Aorta (tissue), 5 donors: ENCODE measurements at places on chromosomes 3 and 15.

DNA sequence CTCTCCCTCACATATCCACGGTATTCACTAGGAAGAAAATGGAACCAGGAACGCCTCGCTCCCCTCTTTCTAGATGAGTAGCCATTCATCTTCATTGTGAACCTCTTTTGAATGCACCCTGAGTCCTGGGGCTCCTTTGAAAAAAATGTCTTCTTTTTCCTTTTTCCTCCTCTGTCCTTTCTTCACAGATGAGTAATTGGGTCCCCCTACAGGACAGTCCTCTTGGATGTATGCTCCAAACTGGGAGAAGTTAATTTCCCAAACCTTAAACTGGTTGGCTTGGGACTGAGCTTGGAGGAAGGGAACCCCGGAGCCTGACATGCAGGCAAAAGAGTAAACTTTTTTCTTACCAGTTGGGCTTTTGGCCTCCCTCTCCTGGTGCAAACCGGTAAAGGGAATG, 108.8 kb downstream of the DPH6 start:
- no peak for DNase-seq

DNA sequence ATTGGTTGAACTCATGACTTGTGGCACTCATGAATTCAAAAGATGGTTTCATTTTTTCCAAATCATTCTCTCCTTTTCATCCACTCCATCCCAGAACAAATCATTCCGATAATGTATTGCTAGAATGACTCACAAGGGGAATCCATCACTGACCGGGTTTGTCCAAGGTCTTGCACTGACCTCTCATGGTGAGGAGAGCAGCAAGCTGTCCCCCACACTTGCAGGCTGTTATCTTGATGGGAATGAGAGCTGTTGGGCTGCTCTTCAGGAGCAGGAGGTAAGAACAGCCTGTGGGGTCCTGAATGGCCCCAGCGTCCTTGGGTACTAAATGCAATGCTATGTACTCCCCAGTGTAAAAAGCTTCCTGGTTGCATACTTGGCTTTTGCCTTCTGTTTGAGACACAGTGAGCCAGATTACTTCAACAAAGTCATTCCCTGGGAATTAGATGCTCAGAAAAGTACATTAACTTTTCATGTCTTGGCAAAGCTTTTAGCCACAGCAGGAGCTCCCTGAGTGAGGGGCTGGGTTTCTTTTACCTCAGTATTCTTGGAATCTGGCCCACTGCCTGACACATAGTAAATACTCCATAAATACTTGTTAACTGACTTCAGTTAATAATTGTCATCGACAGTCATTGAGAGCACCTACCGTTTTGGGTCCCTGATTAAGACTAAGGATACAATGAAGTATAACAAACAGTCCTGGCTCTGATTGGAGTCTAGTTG, 24.1 kb downstream of the CCNL1 start:
- DNase-seq = no peak

GRCh38 chr3:46865031-46865507, 1.8 kb upstream of the MYL3 start:
- DNase-seq = peak; percentile 69

GRCh38 chr3:195180490-195181112, 90.4 kb downstream of the XXYLT1 start:
- no peak for DNase-seq

DNA sequence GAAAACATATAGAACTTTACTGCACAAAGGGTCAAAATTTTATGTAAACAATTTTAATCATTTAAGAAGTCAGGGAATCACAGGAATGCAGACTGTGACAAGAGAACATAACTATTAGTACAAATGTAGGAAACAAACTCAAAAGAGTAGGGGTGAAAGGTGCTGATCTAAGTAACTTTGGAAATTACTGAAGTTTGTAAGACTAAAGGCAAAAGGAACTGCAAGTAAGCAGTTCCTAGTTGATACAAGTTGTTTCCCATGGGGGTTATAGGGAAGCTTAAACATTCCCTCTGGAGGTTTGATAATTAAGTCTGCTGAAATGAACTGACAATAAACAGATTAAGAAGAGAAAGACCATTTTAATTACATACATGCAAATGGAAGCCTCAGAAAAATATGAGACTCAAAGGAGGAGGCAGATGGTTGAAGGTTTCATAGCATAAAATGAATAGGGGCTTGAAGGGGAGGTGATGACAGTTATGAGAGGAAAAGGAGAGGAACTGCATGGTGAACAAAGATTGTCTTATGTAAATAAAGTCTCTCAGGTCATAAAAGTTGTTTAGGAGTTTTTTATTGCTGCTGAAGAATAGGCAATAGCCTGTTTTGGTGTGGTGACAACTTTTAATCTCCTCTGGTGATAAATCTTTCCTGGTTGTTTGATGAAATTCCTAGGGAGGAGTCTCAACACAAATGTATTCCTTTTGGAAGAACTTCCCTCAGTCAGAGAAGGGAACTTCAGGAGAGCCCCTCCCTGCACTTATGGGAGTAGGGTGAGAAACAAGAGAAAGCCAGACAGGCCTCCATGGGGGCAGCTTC, 17.1 kb downstream of the SETMAR start:
- no peak for DNase-seq

DNA sequence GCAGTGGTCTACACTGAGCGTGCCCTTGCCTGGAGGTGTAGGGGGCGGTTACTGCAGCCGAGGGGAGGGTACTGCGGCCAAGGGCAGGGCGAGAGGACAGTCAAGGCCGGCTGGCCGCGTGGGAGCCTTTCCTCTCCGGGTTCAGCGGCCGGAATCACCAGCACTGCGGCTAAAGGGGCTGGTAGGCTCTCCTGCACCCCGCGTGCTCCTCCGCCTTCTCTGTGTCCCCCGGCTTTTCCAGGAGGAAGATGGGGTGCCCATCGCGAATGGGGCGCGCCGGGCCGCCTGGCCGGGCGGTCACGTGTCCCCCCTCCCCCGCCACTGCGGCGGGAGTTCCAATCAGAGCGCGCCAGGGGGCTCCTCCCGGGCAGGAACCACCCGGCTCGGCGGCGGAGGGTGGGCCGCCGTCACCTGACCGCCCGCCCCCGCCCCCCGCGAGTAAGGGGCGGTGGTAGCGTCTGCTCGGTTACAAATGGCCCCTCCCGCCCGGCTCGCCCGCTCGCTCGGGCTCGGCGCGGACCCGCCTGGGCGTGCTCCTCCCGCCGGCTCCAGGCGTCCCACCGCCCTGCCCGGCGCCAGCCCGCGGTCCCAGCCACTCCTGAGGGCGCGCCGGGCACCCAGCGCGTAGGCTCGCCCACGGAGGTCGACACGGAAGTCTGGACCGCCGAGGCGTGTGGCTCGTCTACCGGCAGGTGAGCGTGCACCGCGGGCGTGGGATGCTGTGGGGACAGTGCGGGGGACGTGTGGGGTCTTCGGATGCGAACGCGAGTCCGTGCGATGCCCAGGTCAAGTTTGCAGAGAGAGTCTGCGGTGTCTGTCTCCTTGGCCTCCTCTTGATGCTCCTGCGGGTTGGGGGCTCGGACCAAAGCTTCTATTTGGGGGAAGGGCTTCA, 242.6 kb upstream of the TOPAZ1 start:
- peak; percentile 74 for DNase-seq

- peak; percentile 93 for DNase-seq
These were observed 36.4 kb upstream of the TRIM71 start for GRCh38 chr3:32781211-32781968.

DNA sequence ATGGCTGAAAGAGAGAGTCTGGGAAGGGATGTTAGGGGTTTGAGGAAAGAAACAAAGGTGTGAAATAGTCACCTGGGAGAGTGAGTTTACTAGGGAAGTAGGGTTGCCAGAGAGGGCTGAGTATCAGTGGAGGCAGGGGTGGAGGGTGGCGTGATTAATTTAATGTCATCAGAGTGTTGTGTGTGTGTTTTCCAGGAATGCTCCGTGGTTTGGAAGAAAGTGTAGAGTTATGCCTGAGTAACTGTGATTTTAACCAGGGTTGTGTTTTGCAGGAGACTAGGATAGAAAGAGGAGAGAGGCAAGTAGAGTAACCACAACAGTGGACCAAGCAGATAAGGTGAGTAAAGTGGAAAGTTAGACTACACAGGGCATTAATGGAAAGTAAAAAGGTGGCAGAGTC, 27.2 kb downstream of the PLD1 start:
- DNase-seq = no peak

DNA sequence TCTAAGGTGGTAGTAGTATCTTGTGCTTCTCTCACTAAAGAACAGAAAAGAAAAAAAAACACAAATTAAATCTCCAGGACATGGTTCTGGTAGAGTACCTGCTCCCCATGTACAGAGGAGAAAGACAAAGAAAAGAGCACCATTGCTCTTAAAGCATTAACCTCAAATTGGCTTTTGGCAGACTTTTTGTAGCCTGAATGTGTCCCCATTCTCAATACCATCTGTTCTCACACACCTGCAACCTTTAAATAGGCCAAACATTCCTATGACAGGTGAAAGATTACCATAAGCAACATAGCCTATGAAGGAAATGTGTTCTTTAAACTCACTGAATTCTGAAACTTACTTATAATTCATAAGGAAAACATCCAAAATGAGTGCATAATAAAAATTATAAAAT, 68.0 kb downstream of the TIPARP start:
- no peak for DNase-seq

DNA sequence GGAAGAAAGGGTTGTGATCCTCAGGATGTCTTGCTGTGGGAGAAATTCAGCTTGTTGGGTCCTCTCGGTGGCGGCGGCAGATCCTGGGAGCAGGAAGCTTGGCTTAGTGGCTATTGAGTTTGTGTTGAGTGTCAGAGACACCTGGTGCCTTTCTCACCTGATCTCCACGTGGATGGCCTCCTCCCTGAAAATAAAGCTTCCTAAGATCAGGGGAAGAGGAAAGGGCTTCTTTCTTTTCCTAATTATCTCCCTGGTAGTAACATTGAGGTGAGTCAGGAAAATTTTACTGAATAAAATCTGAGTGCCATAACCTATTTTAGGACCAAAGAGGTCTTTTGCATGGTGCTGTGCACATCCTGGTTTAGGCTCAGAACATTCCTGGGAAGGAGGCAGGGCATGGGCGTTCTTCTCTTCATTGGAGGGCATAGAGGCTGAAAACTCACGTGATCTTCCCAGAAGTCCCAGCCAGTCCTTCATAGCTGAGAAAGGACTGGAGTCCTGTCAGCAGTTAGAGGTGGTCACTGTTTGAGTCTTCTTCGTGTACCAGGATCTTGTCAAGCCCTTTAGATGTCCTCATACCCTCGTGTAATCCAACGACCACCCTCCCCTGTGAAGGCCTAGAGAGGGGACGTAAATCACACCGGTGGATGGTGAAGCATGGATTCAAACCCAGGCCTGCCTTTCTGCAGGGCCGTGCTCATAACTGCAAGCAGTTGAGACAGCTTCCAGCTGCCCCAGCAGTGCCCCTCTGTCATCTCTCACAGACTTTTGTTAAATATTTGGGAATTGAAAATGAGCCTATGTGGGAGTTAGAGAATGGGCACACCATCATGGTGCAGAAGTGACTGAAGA, 1.1 kb downstream of the CMTM8 start:
- DNase-seq = no peak

DNA sequence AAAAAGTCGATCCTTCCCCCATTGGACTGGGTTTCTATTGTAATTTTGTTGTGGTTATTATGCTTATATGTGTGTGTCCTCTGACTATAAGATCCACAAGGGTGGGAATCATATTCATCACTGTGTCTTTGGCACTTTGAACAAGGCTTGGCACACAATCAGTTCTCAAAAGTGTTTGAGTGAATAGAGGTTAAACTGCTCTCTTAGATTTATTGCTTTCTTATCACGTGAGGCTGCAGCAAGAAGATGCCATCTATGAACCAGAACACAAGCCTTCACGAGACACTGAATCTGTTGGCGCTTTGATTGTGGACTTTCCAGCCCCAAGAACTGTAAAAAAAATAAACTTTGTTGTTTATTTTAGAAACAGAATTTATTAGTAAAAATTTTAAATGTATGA, 295.0 kb upstream of the MDFIC2 start:
- no peak for DNase-seq

- no peak for DNase-seq
These were observed 33.5 kb downstream of the SLCO2A1 start for GRCh38 chr3:133996251-133996661.

- no peak for DNase-seq
These were observed 866.3 kb upstream of the GBE1 start for GRCh38 chr3:82627733-82628132.

- peak; percentile 78 for DNase-seq
These were observed at the start of gene SHF for GRCh38 chr15:45187894-45188830. Gene SHF (minus strand): TSS chr15:45187966. CDS start chr15:45187951, 15 bp downstream.

GRCh38 chr3:58299839-58300516, 6.1 kb upstream of the RPP14 start:
- DNase-seq = no peak

DNA sequence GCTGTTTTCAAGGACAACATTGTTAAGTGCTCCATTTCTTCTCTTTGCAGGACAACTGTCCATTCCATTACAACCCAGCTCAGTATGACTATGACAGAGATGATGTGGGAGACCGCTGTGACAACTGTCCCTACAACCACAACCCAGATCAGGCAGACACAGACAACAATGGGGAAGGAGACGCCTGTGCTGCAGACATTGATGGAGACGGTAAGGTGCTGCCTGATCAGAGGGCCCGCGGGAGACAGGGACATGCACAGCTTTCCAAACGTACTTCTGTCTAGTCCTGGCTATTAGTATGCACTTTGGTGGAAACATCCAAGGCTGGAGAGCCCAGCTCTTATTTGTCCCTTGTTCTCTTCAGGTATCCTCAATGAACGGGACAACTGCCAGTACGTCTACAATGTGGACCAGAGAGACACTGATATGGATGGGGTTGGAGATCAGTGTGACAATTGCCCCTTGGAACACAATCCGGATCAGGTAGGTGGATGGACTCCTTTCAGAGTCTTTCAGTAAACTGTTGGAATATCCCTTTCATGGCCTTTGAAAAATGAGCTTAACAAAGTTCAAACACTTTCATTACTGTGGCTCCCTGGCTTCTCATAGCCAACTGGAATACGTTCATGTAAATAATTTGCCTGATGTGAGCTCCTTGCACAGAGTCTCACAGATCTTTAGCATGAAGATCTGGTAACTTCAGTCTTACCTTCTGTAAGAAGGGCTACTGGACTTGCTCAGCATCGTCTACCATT, 10.4 kb downstream of the THBS1 start:
- DNase-seq = no peak

- DNase-seq = no peak
These were observed 77.3 kb downstream of the ETFA start for GRCh38 chr15:76233921-76234320.

GRCh38 chr3:193974191-193974652, 161.7 kb upstream of the HES1 start:
- no peak for DNase-seq

- DNase-seq = no peak
These were observed 113.0 kb upstream of the PFN2 start for GRCh38 chr3:150083655-150084042.

GRCh38 chr3:117322866-117323265, 613.3 kb downstream of the TUSC7 start:
- no peak for DNase-seq
